ENCODE measurements at places on chromosomes 7 and 10.
A peak's percentile ranks its signal among the peaks of the same experiment; 100 is the strongest.

- ATAC-seq = no peak
These were observed 73.0 kb downstream of the NHLRC2 start for GRCh38 chr10:113927440-113927839.

GRCh38 chr7:126778101-126778500 lies 474.6 kb downstream of the GRM8 start:
- no peak for ATAC-seq

- ATAC-seq = no peak
These were observed 88.9 kb downstream of the NRCAM start for GRCh38 chr7:108367314-108367713.

GRCh38 chr7:44448922-44449583 lies 41.4 kb downstream of the NUDCD3 start:
- ATAC-seq = no peak

DNA sequence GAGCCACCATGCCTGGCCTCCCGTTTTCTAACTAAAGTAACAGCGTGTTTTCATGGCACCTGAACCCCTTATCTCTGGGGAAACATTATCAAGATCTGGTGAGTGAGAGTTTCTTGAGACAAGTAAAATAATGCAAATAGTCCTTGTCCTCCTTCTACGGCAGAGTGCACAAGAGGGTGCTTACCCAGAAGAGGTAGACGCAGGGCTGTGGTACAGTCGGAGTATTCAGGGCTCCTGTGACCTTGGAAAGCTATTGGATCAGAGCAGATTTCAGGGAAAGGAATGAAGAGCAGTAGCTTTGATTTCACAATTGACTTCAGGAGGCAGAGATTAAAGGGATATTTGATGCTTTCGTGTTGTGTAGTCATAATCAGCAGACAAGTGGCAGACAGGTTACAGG lies 269.1 kb downstream of the ZNF248 start:
- ATAC-seq = no peak

DNA sequence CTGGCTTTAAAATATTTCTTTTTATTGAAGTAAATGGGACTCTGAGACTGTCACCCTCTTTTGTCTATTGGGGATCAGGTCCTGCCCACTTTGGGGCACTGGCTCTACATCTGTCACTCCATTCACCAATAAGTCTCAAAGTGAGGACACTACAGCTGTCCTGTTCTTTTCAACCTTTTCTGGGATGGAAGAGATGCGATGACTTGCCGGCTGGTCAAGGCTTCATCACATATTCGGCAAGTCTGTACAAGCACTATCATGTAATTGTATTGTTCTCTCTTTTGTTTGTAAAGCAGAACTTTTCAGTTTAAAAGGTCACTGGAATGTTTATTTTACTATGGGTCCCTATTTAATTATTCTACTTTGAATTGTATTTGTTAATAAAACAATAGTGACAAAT lies 17.7 kb upstream of the SP8 start:
- ATAC-seq = no peak

- no peak for ATAC-seq
These were observed 108.9 kb downstream of the ARID5B start for GRCh38 chr10:62010366-62010765.

GRCh38 chr10:71627230-71627939 lies 92.2 kb downstream of the C10orf105 start:
- ATAC-seq = no peak

GRCh38 chr10:14822879-14823755 lies 14.7 kb downstream of the CDNF start:
- ATAC-seq = no peak

DNA sequence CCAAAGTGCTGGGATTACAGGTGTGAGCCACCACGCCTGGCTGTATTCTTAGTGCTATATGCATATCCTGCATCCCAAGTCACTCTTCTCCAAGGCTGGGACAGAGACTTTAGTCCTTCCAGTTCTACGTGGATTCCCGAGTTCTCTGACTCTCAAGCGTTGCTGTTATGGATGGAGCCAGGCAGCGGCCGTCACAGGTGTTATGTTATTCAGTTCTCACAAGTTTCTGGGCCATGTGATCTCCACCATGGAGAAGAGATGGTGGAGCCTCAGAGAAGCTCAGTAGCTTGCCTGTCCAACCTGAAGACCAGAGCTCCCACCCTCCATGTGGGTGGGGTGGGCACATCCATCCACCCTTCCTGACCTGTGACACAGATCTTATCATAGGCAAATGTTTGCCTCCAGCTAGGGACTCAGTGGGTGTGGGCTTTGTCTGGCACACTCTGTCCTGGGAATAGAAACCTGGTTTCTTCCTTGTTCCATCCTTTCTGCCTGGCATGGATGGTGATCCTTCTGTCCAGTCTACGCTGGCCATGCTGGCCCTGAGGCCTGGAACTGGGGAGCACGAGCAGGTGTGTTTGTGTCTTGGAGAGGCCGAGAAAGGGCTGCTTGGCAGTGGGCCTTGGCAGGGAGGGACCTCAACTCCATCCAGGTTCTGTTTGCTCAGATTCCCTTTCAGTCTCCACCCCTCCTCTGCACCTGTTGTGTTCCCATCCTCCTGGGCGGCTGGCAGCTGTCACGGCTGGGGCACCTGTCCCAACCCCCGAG lies 55.3 kb downstream of the NEURL1 start:
- ATAC-seq = no peak

- ATAC-seq = no peak
These were observed 101.9 kb upstream of the ARHGAP21 start for GRCh38 chr10:24825551-24825950.

GRCh38 chr7:143884969-143885559 lies 16.9 kb downstream of the TCAF1 start:
- ATAC-seq = no peak

- ATAC-seq = no peak
These were observed 7.7 kb downstream of the AGMO start for GRCh38 chr7:15554081-15554480.

- ATAC-seq = peak; percentile 85
These were observed 45.5 kb downstream of the AOC1 start for GRCh38 chr7:150897502-150898474.

DNA sequence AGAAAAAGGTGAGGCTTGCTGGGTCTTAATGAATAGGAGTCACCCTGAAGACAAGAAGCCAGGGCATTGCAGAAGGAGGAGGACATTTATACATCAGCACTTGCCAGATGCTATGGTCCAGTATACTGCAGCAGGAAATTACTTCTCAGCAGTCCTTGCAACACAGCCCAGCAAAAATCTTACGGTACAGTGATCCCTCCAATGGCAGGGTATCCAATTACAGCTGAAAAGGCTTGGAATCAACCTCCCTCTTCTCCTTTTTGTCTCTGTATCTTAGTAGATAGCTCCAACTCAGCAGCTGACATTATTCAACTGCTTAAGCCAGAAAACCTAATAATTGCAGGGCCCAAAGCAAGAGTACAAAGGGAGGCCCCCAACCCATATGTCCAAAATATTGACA lies 128.3 kb upstream of the COBL start:
- no peak for ATAC-seq

- no peak for ATAC-seq
These were observed 75.7 kb downstream of the COBL start for GRCh38 chr7:51240868-51241267.

DNA sequence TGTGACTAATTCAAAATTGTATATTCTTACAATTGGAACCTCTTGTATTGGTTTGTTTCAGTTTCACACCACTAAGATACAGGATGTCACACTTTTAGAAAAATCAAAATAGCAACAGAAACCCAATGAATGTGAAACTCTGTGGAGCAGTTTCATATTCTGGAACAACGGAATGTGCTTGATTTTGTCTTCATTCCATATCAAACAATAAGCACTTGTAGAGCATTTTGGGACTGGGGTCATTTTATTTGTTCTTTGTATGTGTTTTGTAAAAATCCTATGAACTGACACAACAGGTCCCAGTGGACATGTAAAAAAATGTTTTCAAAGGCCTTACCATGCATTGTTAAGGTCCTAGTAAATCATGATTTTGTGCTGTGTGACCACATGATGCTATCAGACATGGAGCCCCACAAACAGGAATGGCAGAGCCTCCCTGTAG lies 123.1 kb downstream of the DKK1 start:
- no peak for ATAC-seq

DNA sequence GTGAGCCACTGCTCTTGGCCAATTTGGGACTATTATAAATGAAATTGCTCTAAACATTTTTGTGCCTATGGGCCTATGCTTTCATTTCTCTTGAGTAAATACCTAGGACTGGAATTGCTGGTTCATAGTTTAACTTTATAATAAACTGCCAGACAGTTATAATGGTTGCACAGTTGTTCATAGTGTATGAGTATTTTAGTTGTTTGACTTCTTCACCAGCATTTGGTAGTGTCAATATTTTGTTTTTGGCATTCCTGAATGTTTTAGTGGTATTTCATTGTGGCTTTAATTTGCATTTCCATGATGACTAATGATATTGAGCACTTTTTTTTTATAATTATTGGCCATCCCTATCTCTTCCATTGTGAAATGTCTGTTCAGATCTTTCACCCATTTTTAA lies 29.5 kb downstream of the PLEKHA8 start:
- no peak for ATAC-seq

DNA sequence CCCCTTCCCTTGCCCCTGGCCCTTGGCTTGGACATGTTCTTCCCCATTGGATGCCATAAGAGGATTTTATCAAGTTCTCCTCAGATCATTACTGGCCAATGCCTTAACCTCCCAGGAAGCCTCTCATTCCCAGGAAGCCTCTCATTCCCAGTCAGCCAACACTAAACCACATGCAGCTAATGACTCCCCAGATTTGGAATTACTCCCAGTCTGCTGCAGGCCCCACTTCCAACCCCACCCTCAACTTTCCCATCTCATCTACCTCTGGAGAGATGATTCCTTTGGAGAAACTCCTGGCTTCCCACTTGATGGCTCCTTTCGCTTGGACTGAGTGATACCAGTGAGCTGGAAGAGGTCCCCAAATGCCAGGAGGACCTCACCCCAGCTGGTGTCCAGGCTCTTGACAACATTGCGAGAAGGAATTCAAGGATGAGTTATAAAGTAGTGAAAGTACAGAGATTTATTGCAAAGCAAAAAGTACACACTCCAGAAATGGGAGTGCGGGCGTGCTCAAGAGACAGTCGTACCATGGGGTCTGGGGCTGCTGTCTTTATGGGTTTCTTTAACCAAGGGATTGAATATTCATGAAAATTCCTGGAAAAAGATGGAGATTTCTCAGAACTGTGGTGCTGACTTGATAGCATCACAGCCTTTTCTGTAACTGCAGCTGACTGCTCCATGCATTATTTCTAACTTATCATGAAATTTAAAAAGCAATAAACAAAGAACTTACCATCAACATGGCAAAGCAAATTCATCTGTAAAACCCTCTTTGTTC lies 117.2 kb upstream of the ADCY1 start:
- ATAC-seq = no peak

- no peak for ATAC-seq
These were observed 11.0 kb downstream of the MINDY3 start for GRCh38 chr10:15849316-15849715.

- no peak for ATAC-seq
These were observed 20.5 kb downstream of the EIF3B start for GRCh38 chr7:2374830-2375728.

DNA sequence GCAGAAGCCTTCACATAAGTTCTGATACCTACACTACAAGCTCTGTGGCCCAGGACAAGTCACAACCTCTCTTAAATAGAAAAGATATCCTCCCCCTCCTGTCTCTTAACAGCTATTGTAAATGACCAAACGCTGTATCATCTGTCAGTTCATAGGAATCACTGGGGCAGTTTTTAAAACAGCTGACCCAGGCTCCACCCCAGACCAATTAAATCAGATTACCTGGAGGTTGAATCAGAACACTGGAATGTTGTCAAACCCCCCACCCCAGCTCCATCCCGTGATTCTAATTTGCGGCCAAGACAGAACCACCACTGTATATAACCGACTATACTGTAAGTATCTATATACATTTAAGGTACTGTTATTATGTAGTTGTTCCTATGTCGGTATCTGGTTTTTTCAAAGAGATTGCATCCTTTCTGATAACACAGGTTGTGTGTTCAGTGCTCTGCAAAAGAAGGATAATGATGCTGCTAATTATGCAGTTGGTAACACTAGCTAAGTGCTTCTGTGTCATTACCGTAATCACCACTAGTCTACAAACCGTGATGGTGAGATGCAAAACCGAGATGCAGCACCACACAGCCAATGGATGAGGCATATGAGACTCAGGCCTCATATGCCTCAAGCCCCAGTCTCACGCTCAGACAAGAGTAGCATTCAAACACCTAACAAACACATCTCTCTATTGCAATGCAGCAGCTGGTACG lies 47.4 kb downstream of the TNS3 start:
- ATAC-seq = no peak

Data from stimulated activated memory B cell treated with anti-CD40 and anti-IgM and Interleukin-4, amounts not matched to agents 10 μg/mL and 1 μg/mL and 100 μg/mL, for 72 hours (primary cell).